ENCODE measurements at places on chromosomes 12 and 14.

DNA sequence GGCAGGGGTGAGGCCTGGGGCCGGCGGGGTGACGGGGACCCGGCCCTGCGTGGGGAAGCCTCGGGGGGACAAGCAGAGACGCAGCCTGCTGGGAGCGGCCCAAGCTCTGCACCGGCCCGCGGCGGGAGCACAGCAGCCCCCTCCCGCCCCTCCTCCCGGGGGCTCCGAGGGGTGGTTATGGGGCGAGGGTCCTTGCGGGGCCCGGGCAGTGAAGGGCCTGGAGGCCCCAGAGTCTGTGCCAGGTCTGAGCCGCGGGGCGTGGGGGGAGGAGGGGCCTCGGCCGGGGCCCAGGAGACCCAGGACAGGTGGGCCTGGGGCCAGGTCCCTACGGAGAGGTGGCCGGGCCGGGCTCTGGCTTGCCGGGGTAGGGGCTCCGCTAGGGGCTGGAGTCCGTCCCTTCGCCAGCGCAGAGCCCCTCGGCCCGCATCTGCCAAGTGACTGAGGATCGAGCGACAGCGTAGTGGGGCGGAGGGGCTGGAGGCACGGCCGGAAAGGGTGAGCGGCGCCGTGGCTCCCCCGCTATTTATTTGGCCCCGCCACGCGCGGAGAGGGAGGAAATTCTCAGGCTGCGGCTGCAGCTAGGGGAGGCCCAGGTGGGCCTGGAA is 495 bp downstream of the TMEM121 start:
- no peak for DNase-seq

- no peak for DNase-seq
Observed at GRCh38 chr14:92968291-92969020, 45.5 kb downstream of the CHGA start.

DNA sequence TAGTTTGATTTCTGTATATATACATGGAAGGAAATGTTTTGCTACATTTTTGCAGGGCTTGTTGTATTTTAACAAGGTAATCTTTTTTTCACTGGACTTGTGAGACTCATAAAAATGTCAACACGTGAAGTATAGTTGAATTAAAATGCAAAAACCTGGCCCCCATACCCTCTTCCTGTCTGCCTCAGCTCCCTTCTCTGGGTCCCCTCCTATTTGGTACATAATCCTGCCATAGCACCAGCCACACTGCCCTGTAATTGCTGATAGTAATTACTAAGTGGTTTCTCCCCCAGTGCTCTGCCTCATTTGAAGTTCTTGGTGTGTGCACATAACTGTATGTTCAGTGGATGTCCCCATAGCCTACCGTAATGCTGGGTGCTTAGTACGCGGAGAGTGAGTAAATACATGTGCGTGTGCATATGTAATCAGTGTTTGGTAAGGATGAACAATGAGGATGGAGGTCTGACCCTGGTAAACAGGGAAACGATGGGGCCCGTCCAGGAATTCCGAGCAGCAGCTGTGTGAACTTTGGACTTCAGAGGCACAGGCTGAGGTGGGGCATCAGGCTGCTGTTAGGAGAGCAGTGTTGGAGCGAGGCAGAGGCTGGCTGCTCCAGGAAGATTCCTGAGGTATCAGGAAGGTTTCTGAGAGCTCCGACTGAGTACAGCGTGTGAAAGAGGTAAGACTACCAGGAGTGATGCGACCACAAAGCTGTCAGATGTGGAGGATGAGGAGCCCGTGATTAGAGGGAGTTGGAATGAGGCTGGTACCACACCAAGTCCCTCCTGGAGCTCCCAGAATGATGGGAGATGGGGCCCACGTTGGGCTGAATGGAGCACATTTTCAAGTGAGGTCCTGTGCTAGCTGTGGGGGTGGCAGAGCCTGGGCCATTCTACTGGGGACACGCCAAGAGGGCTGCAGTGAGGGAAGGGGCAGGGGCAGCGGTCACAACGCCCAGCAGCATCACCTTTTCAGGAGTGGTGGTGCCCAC is 106.8 kb downstream of the PELI2 start:
- DNase-seq, result peak; percentile 54

GRCh38 chr12:89461190-89461589 is 63.4 kb downstream of the GALNT4 start:
- no peak for DNase-seq

DNA sequence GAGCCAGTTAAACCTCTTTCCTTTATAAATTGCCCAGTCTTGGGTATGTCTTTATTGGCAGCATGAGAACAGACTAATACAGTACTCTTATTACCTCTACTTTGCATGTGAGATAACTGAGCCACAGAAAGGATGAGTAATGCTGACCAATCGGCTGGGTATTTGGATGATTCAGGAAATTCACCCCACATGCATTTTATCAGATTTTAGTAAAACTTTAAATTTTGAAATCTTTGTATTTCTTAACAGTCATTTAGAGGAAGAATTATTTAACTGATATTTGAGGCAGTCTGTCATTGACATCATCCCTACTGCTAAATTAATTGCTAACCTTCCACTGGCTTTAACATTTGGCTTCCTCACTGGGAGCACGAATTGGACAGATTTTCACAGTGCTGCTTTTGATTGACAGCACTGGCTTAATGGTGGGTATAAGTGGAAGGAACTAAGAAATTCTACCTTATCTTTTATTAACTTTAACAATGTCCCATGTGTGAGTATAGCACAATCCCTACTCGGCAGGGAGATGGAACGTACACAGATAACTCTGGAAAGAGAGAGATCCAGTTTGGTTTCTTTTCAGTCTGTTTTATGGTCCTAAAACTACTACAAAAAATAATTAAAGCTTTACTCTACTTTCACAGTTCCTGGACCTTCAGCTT is 261.0 kb downstream of the DACT1 start:
- no peak for DNase-seq

GRCh38 chr12:52033446-52034140 is 17.6 kb upstream of the NR4A1 start:
- DNase-seq, result no peak

DNA sequence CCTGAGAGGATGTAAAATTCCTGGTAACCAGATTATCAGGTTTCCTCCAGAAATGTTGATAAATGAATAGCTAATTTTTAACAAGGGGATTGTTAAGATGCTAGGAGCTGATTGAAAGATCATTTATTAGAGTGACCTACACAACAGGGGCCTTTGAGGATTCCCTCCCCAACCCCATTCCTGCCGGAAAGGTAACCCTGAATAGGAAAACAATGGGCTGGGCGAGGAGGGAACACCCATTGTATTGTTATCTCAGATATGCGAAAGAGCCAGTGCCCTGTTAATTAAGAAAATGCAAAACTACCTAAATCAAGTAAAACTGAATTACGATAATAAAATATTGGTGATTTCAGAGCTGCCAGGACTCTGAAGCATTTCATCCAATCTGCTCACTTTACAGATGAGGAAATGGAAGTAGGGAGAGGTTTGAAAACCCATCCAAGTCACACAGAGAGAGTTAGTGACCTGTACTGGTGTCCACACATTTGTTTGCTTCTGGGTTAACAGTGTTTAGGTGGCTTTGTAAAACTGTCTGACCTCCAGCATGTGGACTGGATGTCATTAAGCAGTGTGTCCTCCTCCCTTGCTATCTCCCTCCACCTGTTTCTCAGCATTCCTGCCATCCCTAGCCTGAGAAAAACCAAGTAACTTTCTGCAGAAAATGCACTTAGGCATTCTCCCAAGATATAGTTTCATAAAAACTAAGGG is 214.8 kb downstream of the TTC6 start:
- DNase-seq, result no peak

GRCh38 chr14:89349171-89350008 is 67.6 kb downstream of the FOXN3 start:
- DNase-seq, result peak; percentile 92
